ENCODE measurements at places on chromosomes 1 and 21. TPM values are rescaled to one million over a fixed set of nuclear protein-coding genes. Genes with fewer than 3 reads are reported as not detected.

Gene ATP1A2
- not detected for total RNA-seq

Gene SLC45A1
- total RNA-seq, result 1.1 TPM

Gene DIPK1A
- total RNA-seq, result 0.13 TPM

Gene MYOG
- total RNA-seq, result not detected

Gene TEKT2
- total RNA-seq, result 0.25 TPM

Gene PLA2G4A
- total RNA-seq, result 16.2 TPM

Gene SIK1
- 10.2 TPM for total RNA-seq

Gene GJA9
- not detected for total RNA-seq

Gene CACNA1S
- not detected for total RNA-seq

Gene CFAP74
- not detected for total RNA-seq

Gene TSTD1
- 6.0 TPM for total RNA-seq

Gene PTPN22
- total RNA-seq, result 0.26 TPM

Gene THEM5
- not detected for total RNA-seq

Gene LCE3E
- total RNA-seq, result not detected

Gene KPRP
- total RNA-seq, result not detected

Gene LAD1
- total RNA-seq, result not detected

Gene LMX1A
- not detected for total RNA-seq

Gene TNN
- total RNA-seq, result not detected

Gene RAD54L
- 2.0 TPM for total RNA-seq

Gene TSPAN1
- 0.13 TPM for total RNA-seq

Gene GPX7
- 20.7 TPM for total RNA-seq

Gene IFNLR1
- total RNA-seq, result not detected

Gene CFHR3
- not detected for total RNA-seq

Gene RHBDL2
- total RNA-seq, result 0.13 TPM

Gene ETNK2
- 13.0 TPM for total RNA-seq

Gene DDI2
- 13.0 TPM for total RNA-seq

Gene SPOCD1
- total RNA-seq, result 4.0 TPM

Gene DHDDS
- 27.4 TPM for total RNA-seq

Gene PGLYRP4
- total RNA-seq, result not detected

Gene HPCAL4
- not detected for total RNA-seq

Gene VPS72
- 42.1 TPM for total RNA-seq

Gene TFF3
- total RNA-seq, result 290 TPM

Gene ENAH
- 15.3 TPM for total RNA-seq

Gene TMEM240
- 1.4 TPM for total RNA-seq

Gene PROK1
- not detected for total RNA-seq

Gene SORT1
- 14.5 TPM for total RNA-seq

Gene ZNF593OS
- not detected for total RNA-seq

Gene GJA4
- 70.5 TPM for total RNA-seq

Gene AKNAD1
- under 0.01 TPM for total RNA-seq

Gene DCST1
- not detected for total RNA-seq

Gene KCNN3
- 1.8 TPM for total RNA-seq

Gene C1QA
- not detected for total RNA-seq
